Stimulated activated CD4-positive, alpha-beta T cell treated with anti-CD3 and anti-CD28 coated beads, Interleukin-1b, Interleukin-23, amount 100 ng/mL, for 1 hour (primary cell): ENCODE measurements at places on chromosomes 1 and 21.
A peak's percentile ranks its signal among the peaks of the same experiment; 100 is the strongest.

- no peak for DNase-seq
Observed at GRCh38 chr1:226551299-226551698, 2.7 kb downstream of the STUM start.

- no peak for DNase-seq
Observed at GRCh38 chr1:157770442-157771043, 6.4 kb downstream of the FCRL2 start.

DNA sequence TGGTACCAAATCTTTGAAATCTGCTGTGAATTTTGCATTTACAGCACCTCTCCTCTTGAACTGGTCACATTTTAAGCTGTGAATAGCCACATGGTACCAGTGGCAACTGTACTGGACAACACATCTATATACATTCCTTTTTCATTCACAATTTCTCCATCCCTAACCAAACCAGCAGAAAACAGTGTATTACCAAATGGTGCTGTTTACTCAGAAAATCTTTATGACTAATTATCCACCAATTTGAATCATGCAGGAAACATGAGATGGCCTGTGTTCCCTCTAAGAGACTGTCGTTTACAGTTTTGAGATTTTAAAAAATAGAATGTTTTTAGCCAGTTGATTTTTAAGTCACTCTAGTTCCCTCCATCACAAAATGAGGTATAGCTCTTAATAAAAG is 17.6 kb upstream of the CCT8 start:
- DNase-seq = no peak

DNA sequence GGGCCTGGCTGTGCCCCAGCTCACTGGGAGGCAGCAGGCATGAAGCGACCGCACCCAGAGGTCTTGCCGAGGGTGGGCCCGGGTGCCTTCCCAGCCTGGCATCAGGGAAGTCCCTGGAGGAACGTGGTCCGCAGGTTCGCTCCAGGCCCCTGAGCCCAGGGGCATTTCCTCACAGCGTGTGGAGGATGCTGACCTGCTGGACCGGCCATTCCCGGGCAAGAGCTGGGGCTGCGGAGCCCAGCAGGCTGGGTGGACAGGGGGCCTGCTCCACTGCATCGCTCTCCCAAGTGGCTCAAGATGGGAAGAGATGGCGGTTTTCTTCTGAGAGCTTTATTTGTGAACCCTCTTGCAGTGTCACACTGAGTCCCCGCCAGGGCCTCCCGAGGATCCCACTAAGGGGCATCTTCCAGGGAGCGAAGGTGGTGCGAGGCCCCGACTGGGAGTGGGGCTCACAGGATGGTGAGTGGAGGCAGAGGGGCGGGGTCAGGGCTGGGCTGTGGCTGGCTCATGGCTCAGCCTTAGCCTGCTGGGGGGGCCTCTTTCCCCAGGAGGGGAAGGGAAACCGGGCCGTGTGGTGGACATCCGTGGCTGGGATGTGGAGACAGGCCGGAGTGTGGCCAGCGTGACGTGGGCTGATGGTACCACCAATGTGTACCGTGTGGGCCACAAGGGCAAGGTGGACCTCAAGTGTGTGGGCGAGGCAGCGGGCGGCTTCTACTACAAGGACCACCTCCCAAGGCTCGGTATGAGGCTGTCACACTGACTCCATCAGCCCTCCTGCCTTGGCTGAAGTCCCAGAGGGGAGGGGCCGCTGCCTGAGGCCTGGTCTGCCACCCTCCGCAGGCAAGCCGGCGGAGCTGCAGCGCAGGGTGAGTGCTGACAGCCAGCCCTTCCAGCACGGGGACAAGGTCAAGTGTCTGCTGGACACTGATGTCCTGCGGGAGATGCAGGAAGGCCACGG is 7.2 kb upstream of the MMP23B start:
- DNase-seq = no peak

GRCh38 chr21:14589855-14590563 is 43.9 kb upstream of the SAMSN1 start:
- no peak for DNase-seq

DNA sequence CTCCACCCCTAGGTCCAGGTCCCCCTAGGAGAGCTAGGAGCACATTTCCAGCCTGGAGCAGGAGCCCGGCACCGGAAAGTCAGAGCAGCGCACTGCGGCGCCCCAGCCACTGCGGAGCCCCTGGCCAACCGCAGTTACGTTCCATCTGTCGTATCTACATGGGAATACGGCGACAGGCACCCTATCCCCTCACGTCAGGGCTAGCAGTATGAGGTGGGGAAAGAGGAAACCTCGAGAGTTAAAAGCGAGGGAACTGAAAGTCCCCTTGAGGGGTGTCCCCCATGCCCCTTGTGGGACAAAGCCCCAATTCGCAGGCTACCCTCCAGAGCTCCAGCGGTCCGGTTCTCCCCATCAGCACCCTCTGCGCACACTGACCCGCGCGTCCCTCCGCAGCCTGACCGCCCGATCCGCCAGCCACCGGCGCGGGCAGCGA is 995 bp downstream of the COLGALT2 start:
- no peak for DNase-seq

DNA sequence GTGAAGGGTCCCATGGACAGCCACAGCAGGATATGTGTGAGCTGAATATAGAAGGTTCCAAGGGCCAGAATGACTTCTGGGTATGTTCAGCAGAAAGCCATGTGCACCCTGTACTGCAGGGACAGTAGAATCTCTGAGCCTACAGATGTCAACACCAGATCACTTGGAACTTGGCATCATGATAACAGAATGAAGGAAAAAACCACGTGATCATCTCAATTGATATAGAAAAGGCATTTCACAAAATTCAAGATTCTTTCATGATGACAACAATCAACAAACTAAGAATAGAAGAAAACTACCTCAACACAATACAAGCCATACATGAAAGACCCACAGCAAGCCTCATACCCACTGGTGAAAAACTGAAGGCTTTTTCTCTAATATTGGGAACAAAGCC is 885 bp upstream of the KRTAP12-2 start:
- no peak for DNase-seq

GRCh38 chr1:61204528-61204927 is 122.2 kb downstream of the NFIA start:
- no peak for DNase-seq

- no peak for DNase-seq
Observed at GRCh38 chr1:231203259-231204057, 37.6 kb upstream of the GNPAT start.

- no peak for DNase-seq
Observed at GRCh38 chr1:192555399-192555798, 20.2 kb upstream of the RGS1 start.

DNA sequence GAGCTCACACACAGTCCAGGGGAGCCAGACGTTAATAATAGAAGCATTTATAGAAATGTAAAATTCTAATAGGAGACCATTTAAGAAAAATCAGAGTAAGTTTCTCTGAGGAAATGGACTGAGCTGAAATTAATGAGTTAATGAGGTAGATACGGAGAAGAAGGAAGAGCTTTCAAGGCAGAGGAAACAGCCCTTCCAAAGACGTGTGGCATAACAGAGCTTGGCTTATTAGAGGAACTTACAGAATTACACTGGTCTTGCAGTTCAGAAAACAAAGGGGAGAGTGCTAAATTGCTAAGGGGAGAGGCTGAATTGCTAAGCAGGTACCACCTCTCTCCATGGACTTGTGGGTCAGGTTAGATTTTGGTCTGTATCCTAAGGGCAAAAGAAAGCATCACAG is 8.2 kb upstream of the PIGK start:
- no peak for DNase-seq

GRCh38 chr1:164563721-164564360 is 4.9 kb downstream of the PBX1 start:
- DNase-seq = no peak

DNA sequence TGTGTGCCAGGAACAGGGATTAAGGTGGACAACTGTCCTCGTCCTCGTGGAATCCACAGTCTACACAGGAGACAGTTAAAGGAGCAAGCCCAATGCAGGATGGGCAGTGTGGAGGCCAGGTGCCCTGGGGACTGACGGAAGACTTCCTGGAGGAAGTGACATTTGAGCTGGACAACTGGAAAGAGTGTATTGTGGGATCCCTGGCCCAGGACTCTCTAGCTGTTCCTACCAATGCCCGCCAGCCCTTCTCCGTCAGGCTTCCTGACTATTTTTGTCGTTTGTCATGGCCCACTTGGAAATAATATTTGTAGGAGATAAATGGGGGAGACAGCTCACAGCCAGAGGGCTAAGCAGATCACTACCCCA is 235.3 kb downstream of the TOMM20 start:
- DNase-seq = no peak

- no peak for DNase-seq
Observed at GRCh38 chr1:77475641-77476040, 193.8 kb downstream of the AK5 start.

GRCh38 chr1:19739628-19740027 is 60.1 kb downstream of the TMCO4 start:
- no peak for DNase-seq

GRCh38 chr1:224736619-224737352 is 120.7 kb downstream of the CNIH3 start:
- DNase-seq = no peak

- no peak for DNase-seq
Observed at GRCh38 chr1:232183802-232184201, 446.1 kb downstream of the SIPA1L2 start.

DNA sequence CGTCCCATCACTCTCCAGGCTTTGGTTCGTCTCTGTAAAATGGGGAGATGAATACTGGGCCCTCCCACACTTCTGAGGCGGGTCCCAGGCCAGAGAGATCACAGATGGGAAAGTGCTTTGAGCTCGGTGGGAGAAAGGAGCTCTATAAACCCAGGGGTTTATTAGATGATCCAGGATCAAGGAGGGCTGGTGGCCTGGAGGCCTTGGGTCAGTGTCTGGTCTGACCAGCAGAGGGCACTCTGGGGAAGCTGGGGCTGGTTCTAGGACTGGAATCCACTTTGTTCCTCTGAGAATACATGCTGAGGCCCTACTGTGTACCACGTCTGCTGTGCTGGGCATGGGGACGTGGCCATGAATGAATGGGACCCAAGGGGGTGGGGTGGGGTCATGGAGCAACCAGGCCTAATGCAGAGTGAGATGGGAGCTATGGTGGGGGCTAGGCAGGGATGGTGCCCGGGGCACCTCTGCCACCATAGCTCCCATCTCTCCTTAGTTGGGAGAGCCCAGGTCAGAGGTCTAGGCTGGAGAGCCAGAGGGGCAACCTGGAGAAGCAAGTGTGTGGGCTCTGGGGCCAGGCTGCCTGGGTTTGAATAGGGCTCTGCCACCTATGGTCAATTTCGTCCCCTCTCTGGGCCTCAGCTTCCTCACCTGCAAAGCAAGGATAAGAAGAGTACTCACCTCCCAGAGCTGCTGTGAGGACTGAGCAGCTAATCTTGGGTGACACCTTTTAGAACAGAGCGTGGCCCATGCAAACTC is 9.0 kb upstream of the FAM131C start:
- peak; percentile 29 for DNase-seq

GRCh38 chr1:98981917-98982513 is 22.6 kb downstream of the PLPPR5 start:
- no peak for DNase-seq

- no peak for DNase-seq
Observed at GRCh38 chr1:10736634-10737586, 59.5 kb downstream of the CASZ1 start.

- no peak for DNase-seq
Observed at GRCh38 chr1:51833700-51834099, 44.8 kb downstream of the NRDC start.

DNA sequence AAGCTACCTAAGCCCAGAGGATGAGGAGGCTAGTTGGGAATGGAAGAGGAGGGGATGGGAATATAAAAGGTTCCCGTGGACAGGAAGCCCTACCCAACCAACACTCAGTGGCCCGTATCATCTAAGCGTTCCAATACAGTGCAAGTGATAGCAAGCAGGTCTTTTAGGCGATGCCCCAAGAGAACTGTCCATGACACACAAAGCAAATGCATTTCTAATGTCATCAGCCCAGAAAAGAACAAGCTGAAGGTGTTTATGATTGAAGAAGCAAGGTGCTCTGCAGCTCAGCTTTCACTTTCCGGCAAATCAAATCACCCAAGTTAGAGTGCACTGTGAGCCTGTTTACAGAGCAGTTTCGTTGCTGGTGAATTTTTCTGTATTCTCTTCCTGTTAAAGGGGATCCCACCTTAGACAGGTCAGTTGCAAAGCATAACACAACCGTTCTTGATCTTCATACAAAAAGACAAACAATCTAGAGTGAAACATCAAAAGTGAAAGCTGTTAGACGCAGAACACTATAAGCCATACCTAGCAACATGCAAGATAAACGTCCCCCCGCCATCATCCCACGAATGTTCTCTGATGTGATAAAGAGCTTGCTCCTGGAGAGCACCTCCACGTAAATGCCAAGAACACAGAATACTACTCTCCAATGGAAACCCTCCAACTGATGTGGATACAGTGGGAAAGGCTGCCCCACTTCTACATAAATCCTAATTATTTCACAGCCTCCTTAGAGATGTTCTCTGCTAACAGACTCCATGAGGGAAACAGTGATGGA is 54.0 kb downstream of the PGBD5 start:
- no peak for DNase-seq

DNA sequence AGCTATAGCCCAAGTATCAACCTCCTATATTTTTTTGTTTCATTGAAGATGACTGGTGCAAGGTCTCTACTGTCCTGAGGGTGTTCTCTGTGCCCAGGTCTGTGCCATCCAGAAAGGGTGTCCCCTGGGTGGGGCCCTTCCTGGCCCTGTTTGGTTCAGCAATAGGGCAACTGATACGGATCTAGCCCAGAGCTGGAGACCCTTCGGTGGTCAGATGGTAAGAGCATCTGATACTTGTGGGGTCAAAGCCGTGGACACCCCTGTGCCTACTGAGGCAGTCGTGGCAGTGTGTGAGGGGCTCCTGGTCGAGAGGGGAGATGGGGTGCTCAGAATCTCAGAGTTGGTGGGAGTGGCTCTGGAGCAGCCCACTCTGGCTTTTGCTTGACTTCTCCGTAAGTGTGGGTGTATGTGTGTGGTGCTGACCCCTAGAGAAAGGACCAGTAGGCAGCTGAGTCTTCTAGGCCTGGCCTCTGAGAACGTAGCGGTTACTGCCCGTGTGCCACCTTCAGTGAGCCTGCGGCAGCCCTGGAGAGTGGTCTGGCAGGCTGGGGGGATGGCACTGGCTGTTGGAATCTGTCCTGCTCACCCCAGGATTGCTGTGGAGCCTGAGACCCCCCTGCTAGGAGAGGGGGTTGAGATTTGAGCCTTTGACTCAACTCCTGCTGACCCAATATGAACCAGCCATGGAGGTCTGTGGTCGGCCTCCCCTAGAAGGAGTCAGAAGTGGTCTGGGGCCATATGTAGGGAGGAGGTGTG is 2.7 kb downstream of the AMPD2 start:
- DNase-seq = no peak
